ENCODE measurements at places on chromosomes 1 and 21.
A peak's percentile ranks its signal among the peaks of the same experiment; 100 is the strongest.

DNA sequence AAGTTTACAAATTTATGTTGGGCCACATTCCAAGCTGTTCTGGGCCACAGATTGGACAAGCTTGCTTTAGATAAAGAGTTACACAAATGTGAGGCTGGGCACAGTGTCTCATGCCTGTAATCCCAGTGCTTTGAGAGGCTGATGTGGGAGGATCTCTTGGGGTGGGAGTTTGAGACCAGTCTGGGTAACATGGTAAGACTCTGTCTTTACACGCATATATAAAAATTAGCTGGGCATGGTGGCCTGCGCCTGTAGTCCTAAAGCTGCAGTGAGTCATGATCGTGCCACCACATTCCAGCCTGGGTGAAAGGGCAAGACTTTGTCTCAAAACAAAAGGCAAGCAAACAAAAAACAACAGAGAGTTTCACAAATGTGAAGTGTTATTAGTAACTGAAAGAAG is 5.9 kb upstream of the VCAM1 start:
- DNase-seq = no peak

DNA sequence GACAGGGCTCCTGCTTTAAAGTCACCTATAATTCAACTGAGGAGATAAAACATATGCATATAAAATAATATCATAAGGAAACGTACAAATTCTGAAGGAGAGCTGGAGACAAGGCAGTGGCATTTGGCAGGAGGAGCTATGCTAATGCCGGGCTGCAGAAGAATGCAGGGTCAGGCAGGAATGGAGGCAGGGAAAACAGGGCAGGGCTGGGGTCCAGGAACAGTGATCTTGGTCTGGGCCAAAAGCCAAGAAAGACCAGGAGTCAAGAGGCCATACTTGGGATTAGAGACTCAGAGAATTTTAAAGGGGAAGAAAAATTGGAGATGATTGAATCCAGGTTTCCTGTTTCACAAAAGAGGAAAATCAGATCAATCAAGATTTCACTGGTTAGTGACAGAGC is 20.0 kb upstream of the BRDT start:
- DNase-seq = no peak

DNA sequence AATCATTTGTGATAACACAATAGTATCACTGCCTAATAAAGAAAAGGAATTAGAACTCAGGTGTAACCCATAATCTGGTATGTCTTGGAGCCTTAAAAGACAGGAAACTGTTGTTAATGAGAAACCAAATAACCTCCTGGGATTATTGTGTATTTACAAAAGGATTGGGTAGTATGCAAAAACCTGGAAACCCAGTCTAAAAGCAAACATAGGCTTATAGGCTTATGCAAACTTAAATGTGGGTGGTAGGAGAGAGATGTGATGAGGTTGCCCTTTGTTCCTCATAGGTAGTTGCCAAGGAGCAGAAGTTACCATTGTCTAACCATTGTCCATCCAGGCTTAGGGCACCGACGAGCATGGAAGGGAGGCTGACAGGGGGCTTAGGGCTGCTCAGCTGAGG is 165.8 kb downstream of the AK5 start:
- DNase-seq = no peak

DNA sequence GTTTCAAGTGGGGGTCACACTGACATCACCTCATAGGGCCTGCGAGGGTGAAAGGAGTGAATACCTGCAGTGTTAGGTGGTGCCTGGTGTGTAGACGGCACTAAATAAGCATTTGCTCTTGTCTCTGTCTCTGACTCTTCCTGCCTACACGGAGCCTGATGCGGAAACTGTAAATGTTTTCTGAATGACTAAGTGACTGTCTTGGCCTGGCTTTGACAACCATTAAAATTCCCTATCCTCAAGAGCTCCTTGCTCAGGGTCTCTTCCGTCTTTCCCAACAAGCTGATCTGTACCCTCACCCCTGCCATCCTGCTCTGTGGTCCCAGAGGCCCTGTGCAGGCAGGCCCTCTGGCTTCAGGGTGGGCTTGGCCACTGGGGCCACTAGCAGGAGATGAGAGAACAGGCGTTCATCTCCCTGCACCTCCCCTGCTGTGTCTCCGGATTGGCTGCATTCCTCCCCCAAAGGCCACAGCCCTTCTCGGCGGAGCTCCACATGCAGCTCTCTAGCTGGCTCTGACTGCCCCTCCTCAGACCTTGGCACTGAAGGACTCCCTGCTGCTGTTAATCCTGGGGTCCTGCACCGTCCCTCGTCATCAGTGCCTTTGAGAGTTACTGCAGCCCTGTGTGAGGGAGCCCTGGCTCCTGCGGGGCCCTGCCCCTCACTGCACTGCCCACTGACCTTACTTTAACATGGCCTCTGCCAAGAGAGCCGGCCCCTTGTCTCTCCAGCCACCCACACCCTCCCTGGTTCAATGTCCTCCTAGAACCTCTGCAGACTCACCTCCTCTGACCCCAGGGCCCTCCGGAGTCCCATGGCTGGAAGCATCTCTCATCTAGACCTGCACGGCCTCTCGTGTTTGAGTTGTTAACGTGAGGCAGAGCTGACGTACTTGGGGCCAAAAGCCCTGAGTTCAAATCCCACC is 211.1 kb downstream of the MATN1 start:
- no peak for DNase-seq

- DNase-seq = no peak
Observed at GRCh38 chr1:225844236-225845061, 34.5 kb downstream of the EPHX1 start.

GRCh38 chr1:209584231-209584672 is 738 bp downstream of the CAMK1G start:
- no peak for DNase-seq

DNA sequence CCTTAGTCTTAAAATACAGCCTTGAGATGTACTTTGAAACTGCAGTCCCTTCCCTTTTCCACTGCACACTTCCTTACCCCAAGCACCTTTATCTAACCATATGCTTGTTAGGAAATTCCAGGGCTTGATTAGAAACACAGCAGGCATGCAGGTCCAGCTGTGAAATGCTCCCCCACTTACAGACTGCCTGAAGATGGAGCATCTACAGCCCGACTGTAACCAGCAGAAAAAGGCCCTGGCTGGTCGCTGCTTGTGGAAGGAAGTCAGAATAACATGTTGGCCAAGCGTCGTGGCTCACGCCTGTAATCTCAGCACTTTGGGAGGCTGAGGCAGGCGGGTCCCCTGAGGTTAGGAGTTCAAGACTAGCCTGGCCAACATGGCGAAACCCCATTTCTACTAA is 37.2 kb downstream of the VN1R5 start:
- DNase-seq = no peak

DNA sequence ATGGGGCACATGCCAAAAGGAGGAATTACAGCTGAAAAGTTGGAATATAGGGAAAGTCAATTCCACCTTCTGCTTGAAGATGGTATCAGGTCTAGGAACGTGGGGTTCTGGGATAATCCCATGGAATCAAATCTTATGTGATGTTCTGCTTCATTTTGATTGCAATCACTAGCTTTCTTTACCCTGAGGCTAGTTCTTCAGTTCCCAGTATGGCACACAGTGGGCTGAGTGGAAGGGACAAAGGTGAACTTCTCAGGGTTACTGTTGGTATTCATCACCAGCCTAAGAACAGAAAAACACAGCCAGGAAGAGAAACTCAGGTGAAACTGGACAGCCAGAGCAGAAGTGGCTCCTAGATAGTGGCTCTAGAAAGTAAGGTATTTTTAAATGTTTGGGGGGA is 117.8 kb downstream of the TNFSF18 start:
- no peak for DNase-seq

- DNase-seq = peak; percentile 45
Observed at GRCh38 chr1:53949023-53949990, 3.2 kb downstream of the LRRC42 start.

GRCh38 chr21:32114419-32115035 is 164.3 kb downstream of the MIS18A start:
- DNase-seq = no peak

GRCh38 chr1:62333441-62333840 is 14.2 kb upstream of the KANK4 start:
- no peak for DNase-seq

DNA sequence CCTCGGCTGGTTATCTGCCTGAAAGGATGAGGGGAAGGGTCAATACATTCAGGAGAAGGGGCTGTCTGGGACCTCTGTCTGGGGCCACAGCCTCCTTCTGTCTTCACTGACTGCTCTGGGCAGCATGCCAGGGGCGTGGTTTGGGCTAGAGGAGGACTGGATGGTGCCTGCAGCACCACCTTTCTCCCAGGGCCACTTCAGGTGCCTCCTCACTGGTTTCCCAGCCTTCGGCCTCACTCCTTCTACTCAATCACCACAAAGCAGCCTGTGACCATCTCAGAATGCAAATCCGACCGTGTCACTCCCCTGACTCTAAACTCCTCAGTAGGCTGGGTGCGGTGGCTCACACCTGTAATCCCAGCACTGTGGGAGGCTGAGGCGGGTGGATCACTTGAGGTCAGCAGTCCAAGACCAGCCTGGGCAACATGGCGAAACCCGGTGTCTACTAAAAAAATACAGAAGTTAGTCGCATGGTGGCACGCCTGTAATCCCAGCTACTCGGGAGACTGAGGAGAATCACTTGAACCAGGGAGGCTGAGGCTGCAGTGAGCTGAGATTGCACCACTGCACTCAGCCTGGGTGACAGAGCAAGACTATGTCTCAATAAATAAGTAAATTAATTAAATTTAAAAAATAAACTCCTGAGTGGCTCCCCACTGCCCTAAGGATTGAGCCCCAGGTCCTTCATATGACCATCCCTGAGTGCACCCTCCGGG is 50.1 kb upstream of the ECE1 start:
- no peak for DNase-seq

DNA sequence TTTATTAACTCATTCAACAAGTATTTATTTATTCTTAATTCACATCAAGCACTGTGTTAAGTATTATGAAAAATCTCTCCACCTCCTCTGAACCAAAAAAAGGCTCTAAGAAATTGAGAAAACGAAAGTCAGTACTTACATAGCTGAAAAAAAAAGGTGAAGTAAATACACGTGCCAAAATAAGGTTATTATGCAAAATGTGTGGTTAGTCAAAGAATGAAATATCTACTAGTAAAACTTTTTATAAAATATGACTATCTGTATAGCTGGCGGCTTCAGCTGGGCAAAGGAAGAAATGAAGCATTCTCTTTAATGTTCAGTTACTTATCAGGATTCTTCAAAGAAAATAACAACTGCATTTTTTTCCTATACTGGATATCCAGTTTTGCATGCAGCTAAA is 35.5 kb upstream of the ASPM start:
- no peak for DNase-seq

DNA sequence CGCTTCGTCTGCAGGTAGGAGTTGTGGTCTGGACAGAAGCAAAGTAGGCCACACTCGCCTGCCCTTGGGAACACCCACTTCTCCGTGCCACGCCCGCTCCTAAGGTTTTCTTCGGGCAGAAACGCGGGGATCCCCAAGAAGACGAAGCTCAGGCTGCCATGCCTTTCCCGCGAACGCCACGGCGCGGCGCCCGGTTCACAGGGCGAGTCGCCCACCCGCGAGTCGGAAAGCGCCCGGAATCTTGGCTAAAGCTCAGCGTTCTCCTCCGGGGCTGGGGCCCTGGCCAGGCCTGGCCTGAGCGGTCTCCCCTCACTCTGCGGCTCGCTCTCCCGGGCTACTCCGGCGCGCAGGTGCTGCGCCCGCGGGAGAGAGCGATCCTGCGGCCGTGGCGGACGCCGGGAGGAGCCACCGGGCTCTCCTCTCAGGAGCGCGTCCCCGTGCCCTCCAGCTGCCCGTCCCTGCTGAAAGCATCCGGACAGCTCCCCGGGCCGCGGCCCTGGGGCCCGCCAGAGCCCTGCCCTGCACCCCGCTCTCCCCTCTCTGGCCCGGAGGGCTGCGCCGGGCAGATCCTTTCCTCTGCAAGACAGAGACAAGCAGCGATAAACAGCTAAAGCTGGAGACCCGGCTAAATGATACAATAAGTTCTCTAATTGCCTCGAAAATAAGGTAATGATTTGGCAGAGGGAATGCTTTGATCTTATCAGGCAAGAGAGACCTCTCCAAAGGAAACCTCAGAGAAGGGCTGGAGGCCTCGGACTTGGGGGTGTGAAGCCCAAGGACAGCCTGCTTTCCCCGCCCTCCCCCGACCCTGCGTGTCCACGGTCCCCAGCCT is 6.7 kb upstream of the WNT2B start:
- no peak for DNase-seq

DNA sequence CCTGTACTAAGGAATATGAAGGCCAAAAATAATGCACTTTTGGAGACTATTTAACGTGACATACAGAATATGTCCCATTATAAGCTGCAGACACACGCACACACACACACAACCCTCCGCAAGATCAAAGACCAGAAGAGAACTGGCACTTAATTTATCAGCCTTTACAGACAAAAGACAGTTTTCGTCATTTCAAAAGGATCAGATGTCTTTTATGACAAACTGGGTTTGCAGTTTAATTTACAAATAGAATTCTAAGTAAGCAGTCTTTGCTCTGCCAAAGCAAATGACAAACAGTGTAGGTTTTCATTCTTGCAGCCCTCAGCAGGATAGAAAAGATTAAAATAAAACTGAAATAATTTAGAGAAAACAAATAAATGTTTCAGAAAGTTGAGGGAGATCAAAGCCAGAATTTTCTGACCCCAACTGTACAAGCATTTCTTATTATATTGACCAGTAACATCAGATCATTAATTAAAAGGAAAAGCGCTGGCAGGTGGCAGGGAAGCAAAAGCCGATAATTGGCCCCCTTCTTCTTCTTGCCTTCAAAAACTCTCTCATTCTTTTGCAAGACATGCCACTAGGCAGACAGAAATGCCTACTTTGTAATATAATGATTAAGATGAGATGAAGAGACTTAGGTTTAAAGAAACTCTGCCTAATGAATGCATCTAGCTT is 169.0 kb downstream of the DENND1B start:
- no peak for DNase-seq

DNA sequence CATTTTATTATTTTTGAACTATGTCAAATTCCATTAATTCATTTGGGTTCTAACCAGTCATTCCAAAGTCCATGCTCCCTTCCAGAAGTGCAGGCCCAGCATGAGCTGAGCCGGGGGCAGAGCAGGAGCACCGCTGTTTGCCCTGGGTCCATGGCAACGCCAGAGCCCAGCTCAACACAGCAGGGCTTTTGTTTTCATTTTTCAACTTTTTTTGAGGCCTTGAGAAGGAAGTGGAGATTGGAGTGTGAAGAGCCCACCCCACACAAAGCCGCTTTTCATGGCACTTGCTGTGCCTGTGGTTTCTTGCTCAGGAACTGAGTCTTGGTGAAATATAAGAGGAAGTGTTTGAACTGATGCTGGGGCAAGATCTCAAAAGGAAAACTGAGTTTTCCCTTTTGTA is 13.2 kb upstream of the PRMT2 start:
- peak; percentile 15 for DNase-seq

Measured in left renal pelvis (tissue), 4 donors.